ENCODE measurements at places on chromosomes 5 and 9.

DNA sequence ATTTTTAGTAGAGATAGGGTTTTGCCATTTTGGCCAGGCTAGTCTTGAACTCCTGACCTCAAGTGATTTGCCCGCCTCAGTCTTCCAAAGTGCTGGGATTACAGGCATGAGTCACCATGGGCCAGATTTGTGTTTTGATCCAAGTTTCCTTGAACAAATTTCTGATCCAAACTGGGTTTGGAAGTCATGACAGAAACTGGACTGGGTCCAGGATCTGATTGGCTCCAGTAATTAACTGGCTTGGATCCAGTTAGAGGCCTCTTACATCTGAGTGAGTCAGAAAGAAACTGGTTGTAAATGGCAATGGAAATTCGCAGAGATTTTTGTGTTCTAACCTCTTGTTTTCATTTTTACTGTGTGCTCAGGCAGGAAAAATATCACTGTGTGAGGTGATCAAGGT lies 141.6 kb downstream of the SLC25A46 start:
- no peak for DNase-seq

GRCh38 chr5:68428231-68428811 lies 212.8 kb downstream of the PIK3R1 start:
- no peak for DNase-seq

DNA sequence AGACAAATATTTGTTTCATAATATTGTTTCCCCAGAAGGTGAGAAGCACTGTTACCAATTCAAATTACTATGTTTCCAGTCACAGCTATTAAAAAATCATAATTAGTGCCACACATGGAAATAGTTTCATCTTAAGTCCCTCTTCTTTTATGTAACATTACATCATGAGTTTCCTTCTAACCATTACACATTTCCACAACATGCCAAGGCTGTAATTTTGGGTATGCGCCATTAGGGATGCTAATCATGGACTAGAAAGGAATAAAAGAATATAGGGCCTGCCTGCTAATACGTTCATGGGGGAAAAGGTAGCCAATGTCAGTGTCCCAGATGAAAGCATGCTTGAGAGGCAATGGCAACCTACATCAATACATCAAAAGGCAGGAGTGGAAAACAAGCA lies 142.5 kb upstream of the LPAR1 start:
- no peak for DNase-seq

DNA sequence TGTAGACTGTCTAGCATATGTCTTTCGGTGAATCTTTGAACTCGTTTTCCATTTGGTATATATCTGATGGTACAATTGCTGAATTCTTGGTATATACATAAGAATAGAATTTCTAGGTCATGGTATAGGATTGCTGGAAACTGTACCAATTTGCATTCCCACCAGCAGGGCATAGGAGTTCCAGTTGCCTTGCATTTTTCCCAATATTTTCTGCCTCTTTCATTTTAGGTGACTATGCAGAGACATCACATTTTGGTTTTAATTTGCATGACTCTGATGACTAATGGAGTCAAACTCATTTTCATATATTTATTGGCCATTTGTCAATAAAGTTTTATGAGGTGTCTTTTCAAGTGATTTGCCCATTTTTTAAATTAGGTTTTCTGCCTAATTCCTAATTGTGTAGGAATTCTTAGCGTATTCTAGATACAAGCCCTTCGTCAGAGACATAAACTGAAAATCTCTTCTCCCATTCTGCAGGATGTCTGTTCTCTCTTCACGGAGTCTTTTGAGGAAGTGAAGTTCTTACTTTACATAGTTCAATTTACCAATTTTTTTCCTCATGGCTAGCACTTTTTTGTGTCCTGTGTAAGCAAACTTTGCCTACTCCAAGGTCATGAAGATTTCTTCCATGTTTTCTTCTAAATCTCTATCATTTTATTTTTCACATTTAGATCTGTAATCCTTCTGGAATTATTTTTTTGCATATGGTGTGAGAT lies 28.9 kb upstream of the PDCD1LG2 start:
- no peak for DNase-seq

DNA sequence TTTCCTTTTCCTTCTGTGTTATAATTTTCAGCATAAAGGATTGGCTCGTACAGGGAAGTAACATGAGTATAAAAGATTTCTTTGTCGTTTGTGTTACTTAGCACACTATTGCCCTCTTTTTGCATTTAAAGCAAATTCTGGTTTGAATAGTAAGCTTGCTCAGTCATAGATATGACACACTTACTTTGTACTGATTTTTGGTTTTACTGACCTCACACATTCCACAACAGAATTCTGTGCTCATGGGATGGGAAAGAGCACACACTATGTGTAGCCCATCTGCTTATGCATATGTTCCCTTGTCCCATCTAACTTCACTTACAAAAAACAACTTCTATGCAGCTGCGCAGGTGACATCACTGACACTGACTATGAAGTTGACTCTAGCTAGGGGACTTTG lies 111.9 kb upstream of the MTAP start:
- no peak for DNase-seq

All from CD4-positive, alpha-beta T cell treated with Interleukin-17A for 4 hours (primary cell).